Activated CD4-positive, alpha-beta T cell treated with anti-CD3 and anti-CD28 coated beads, Interleukin-2, amount 10 ng/mL, durations not matched to agents 7 days and 5 days (primary cell): ENCODE measurements at places on chromosomes 1 and 21.
A peak's percentile ranks its signal among the peaks of the same experiment; 100 is the strongest.

- DNase-seq = no peak
These were observed 505.8 kb downstream of the SMYD3 start for GRCh38 chr1:246001142-246001836.

GRCh38 chr1:226814751-226815537 is 55.5 kb upstream of the PSEN2 start:
- DNase-seq = no peak

DNA sequence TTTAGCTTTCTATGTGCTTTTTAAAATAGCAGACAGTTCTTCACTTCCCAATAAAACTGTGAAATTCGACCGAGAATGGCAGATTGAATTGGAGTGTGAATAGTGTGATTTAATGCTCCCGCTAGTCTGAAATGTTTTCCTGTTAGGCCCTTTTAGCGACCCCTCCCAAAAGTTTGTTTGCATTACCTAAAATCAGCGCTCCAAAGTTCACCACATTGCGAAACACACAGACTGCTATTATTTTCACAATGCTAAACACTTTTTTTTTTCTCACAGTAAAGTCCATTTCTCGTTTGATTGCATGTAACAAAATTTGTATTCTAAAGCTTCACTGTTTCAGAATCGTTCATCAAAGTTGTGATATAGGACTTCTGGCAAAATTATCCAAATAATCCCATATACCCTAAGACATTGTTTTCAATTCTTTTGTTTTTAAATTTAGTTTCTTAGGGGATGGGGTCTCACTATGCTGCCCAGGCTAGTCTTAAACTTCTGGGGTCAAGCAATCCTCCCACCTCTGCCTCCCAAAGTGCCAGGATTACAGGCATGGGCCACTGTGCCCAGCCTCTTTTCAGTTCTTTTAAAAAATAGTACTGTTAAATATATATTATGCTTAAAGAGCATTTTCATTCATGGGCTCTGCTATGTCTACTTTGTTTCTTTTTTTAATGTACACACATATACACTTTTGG is 76.5 kb upstream of the USH2A start:
- DNase-seq = no peak

DNA sequence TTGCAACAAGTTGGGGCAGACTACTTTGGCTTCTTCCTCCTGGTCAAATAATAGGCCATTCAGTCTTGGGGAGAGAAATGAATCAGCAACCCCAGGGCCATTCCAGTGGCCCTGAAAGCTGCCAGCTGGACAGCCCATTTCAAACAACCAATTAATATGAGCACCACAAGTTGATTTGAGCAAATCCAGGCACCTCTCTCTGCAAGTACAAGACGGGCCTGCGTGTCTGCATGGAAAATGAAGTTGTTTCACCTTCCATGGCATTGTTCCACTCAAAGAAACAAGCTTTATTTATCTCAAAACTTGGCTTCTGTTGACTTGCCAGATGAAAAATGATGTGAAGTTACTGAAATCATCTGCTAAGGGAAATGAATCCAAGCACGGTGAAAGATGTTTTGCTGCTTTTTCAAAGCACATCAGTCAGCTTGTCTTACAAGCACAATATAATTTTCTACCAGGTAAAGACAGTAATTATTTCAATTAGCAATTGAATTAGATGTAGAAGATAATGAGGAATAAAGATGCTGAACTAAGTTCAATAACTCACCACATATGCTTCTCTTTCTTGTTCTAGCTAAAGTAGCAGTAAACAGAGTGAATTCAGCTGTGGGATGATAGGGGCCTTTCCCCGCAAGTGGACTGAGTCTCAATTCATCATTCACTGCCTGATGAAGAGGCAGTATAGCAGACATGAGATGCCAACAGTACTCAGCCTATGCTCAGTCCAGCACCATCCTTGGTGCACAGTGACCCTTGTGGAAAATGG is 95.2 kb upstream of the SSX2IP start:
- DNase-seq = no peak

- no peak for DNase-seq
These were observed 65.1 kb downstream of the PIK3CD start for GRCh38 chr1:9716404-9717192.

DNA sequence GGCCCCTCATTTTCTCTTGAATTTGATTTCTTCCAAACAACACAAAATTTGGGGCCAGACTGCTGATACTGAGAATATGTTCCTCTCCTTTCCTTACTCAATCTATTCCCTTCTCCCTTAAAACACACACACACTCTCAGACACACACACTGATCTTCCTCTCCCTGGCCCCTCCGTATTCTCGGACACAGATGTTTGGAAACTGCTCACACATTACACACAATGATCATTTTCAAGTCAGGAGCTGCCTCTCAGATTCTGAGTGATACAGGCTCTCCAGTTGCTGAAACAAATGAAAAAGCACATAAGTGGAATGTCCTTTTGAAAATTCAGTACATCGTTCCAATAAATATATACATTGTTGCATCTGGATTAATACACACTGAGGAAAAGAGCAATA is 161.3 kb downstream of the CLEC20A start:
- DNase-seq = no peak

DNA sequence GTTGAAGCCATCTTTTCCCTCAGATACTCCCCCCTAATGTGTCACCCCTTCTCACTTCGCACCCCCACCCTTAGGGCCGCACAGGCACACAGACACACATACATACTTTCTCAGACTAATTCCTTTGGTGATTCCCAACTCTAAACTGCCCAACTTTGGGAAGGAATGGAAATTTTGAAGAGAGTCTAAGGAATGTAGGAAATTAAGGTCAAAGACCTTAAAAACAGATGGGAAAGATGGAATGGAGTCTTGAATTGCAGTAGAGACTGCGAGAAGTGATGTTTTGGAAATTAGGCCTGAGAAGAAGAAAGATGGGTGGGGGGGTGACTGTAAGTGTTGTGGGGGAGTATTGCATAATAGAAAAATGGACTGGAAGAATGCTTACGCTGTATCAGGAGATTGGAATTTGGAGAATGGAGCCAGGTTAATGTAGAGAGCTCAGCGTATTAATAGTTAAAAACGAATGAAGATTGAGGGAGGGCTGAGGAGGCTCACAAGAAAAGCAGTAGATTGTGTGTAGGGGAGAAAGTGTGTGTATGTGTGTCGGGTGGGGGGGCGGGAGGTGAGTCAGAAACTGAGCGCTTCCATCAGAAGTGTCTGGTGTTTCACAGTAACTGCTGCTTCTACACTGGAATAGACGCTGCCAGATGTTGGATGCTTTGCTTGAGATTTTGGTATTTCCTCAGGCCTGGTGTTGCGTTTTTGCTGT is 1.7 kb downstream of the PIP5K1A start:
- no peak for DNase-seq

- DNase-seq = no peak
These were observed 108.6 kb downstream of the NTMT2 start for GRCh38 chr1:170254371-170254770.

DNA sequence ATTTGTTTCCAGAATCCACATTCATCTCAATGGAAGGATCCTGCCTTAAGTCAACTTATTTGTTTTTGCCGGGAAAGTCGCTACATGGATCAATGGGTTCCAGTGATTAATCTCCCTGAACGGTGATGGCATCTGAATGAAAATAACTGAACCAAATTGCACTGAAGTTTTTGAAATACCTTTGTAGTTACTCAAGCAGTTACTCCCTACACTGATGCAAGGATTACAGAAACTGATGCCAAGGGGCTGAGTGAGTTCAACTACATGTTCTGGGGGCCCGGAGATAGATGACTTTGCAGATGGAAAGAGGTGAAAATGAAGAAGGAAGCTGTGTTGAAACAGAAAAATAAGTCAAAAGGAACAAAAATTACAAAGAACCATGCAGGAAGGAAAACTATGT is 2.6 kb downstream of the GADD45A start:
- DNase-seq = no peak

DNA sequence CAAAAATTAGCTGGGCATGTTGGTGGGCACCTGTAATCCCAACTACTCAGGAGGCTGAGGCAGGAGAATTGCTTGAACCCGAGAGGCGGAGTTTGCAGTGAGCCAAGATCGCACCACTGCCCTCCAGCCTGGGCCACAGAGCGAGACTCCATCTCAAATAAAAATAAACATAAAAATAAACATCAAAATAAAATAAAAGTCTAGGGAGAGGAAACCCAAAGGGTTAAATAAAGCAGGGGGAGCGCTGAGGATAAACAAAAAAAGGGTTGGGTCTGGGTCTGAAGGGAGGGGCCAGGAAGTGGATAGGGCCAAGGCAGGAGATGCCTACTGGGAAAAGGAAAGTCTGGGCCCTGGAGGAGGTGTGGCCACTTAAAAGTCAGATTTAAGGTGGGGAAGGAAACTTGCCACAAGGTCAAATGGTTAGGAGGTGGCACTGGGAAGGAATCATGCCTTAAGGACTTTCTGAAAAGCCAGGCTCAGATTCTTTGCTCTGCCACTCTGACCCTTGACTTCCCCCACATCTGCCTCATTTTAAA is 150.0 kb downstream of the ADSS2 start:
- DNase-seq = no peak

DNA sequence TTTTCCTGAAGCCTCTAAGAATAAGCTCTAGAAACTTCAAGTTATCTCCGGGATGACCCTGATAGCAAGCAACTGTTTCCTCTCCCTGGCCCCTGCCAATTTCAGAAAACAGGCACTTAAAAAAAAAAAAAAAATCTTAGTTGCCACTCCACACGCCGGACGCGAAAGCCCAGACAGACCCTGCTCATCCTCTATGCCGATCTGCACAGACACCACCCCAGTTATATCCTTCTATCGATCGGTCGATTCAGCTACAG is 1.7 kb downstream of the ANP32E start:
- no peak for DNase-seq

- DNase-seq = no peak
These were observed 102.0 kb downstream of the CYYR1 start for GRCh38 chr21:26471099-26471471.

DNA sequence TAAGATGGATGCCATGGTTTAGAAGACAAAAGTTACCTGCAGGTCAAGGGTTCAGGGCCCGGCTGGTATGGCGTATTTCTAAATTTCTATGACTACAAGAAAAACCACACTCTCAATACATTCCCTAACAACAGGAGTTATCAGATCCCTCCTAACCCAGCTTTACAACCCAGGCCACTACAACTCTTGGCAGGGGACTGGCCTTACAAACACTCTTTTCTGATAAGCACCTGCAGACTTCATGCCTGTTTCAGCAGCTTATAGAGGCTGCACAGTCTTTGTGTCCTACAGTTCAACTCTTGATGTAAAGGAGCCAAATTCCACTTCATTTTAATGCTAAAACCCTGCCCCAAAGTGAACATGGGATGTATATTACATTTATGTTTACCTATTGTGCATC is 461.4 kb downstream of the SIPA1L2 start:
- DNase-seq = no peak

DNA sequence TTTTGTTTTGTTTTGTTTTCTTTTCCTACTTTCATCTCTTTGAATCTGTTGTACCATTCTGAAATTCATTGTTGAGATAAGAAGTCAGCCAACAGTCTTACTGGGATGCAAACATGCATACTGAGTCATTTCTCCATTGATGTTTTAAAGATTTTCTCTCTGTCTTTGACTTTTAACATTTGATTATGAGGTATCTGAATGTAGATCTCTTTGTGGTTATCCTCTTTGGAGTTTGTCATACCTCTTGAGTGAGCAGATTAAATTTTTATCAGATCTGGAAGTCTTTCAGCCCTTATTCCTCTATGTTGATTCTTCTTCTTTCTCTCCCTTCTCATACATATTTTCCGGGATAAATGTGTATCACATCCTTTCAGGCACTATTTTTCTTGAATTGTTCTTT is 406.9 kb upstream of the NCAM2 start:
- no peak for DNase-seq

- no peak for DNase-seq
These were observed 11.1 kb downstream of the LEMD1 start for GRCh38 chr1:205410581-205411298.

- no peak for DNase-seq
These were observed 5.2 kb upstream of the RERE start for GRCh38 chr1:8822373-8823294.

- no peak for DNase-seq
These were observed 38.2 kb upstream of the PPP1R15B start for GRCh38 chr1:204449678-204450280.

GRCh38 chr21:42165901-42166300 is 53.0 kb upstream of the ABCG1 start:
- DNase-seq = no peak

DNA sequence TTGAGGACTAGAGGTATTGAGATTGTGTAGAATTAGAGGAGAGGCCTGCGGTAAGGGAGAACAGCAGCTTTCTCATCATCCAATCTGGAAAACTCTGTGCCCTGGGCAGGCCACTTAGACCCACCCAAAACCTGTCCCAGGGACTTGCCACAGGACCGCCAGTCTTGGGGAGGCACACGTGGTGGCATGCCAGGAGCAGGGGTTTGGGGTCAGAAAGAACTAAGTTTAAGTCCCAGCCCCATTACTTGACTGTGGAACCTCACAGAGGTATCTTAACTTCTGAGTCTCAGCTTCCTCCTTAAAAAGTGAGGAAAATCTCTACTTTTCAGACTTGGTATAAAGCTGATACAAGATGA is 356.6 kb downstream of the HHAT start:
- no peak for DNase-seq

- peak; percentile 91 for DNase-seq
These were observed 66.3 kb downstream of the CD58 start for GRCh38 chr1:116504308-116505156.

DNA sequence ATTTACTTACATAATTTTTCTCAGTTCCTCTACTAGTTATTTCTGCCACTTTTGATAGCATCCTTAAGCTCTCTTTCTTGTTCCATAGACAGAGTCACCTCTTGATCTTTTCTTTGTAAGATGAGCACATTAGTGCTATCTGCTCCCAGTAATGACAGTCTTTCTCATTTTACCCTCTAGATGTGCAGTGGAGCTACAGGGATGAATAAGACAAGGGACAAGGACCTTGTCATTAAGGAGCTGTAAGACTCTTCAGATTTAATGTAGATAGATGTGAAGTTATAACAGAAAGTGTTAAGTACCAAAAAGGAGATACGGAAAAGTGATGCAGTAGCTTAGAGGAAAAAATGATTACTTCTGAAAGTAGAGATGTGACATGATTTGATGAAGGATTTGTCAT is 20.4 kb downstream of the SCP2 start:
- DNase-seq = no peak

- peak; percentile 54 for DNase-seq
These were observed 78.9 kb upstream of the AK4 start for GRCh38 chr1:65069011-65069565.

DNA sequence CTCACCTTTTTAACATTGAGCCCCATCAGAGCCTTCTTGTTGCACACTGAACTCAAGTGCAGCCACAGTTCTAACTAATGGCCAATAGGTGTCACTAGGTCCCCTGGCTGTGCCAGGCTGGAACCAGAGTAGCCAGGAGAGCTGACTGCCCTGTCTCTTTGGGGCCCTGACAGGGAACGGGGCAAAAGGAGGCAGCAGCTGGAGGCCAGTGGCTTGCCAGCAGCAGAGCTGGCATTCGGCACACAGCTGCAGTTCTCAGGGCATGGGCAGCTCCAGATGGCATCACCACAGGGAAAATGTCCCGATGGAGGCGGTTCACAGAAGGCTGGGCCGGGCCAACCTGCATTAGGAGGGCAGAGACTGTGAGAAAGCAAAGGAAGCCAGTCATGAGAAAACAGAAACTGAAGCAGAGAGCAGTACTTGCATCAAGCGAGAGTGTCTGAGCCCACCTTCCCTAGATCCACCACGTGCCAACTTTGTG is 188.6 kb downstream of the FCRL5 start:
- DNase-seq = peak; percentile 7

- DNase-seq = no peak
These were observed 636 bp upstream of the CAMK2N1 start for GRCh38 chr1:20486457-20487235.
